ENCODE measurements at places on chromosomes 7 and 10.
A peak's percentile ranks its signal among the peaks of the same experiment; 100 is the strongest.

DNA sequence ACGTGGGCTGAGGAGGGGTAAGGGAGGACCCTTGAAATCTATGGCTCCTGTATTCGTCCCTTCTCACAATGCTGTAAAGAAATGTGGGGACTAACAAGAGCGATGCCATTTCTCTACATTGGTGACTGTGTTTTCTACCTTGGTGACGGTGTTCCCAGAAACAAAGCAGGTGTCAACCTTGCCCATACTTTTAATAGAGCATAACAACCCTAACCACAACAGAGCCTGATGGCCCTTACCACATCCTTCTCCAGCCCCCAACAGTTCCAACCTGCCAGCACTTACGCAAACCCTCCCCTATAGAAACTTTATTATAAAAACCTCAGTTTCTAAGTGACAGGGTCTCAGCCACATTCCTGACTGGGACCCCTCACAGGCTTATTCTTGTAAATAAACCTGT, 28.2 kb upstream of the ADCYAP1R1 start:
- DNase-seq = no peak

DNA sequence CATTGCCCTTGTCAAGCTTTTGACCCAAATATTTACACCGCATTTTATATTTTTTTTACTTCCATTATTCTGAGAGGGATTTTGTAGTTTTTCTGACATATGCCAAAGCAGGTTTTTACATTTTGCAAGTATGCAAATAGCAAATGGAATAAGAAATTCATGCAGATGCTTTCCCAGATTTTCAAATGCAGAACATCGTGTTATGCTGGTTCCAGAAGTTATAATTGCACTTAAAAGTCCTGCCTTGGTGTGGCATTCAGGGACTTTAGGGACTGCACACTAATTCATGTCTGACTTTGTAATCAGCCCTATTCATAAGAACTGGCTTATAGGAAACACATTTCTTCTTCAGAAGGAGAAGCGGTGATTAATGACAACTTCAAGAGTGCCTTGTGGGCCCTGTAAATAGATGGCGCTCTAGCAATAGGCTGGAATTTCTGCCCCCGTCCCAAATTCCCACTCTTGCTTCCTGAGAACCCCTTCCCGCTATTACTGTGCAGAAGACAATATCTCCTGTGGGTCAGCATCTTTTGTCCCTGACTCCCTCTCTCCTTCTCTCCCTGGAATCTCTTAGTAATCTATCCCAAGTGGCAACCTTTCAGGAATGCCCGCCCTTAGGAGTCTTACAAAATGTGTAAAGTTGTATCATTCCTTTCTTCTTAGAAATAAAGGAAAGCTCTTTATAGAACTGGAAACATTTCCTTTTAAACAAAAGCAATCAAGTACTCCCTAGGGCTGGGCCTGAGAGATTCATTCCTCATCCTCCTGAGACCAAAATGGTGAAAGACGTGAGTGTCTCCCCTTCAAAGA, 264.0 kb downstream of the INHBA start:
- peak; percentile 9 for DNase-seq

GRCh38 chr7:31263338-31263737, 77.2 kb downstream of the NEUROD6 start:
- DNase-seq = no peak

DNA sequence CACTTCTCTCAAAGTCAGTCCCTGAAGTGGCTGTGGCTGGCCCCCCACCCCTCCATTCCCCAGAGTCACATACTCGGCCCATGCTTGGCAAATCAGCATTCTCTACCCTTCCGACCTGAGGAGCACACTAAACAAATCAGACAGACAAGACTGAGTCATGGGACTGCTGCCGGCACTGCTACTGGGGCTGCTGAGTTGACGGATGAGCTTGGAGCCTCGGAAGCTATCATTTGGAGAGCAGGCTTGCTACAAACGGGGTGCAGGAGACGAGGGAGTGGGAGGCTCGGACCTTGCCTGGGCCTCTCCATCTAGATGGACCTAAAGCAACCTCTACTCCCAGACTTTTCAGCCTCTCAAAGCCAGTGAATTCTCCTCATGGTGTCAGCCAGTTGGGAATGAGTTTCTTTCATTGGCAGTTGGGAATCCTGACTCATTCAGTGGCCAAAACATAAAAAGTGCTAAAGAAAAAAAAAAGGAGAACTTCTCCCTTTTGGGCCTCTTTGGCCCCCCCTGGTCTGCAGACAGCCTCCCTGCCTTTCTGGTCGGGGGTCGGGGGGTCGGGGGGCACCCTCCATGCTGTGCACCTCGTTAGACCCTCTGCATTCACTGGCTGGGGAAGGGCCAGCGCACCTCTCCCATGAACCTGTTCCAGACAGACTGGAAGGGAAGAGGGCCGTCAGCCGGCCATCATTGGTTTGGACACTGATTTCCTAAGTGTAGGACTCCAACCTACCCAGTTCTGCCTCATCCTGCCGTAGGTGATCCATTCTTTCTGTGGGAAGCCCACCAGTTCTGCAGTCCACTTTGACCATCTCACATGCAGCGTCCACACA, 52.3 kb upstream of the COL13A1 start:
- DNase-seq = peak; percentile 26

DNA sequence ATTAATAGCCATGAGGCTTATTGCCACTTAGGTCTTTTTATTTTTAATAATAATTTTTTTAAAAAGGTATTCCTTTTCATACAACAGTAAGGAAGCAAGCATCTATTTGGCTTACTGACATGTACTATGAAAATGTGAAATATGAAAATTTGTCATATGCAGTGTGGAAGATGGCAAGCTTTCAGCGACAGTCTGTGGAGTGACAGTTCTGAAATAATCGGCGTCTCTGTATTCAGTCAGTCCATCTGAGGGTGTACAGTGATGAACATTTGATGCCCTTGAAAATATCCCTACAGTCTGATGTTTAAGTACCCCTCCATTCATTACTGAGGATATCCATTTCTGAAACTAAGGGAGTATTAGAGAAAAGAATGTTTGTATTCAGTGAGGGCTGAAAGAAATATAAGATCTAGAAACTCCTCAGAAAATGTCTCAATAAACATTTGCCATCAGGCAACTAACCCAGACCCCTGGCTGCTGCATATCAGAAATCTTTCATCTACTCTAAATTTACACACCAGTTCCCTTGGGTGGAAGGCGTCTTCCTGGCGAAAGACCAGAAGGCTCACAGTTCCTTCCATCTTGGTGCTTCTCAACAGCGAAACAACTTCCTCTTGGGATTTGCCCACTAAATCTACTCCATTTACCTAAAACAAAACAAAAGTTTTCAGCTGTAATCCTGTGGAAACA, 440.6 kb downstream of the PARD3 start:
- no peak for DNase-seq

DNA sequence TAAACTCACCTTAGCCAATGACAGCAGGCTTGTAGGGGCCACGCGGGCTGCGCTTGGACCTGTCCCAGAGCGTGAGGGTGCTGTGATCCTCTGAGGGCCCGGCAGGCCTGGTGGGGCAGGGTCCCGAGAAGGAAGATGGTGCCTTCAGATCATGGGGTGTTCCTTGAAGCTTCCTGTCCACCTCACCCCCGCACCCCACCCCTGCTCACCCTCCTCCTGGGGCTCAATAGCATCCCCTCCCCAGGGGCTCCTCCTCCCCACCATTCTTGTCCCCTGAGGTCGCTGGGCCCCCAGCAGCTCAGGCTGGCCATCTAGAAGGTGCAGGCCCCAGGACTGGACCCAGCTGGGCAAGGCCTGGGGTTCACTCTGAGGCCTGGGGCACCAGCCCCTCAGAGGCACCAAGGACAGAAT, 33.9 kb downstream of the PWWP2B start:
- no peak for DNase-seq

DNA sequence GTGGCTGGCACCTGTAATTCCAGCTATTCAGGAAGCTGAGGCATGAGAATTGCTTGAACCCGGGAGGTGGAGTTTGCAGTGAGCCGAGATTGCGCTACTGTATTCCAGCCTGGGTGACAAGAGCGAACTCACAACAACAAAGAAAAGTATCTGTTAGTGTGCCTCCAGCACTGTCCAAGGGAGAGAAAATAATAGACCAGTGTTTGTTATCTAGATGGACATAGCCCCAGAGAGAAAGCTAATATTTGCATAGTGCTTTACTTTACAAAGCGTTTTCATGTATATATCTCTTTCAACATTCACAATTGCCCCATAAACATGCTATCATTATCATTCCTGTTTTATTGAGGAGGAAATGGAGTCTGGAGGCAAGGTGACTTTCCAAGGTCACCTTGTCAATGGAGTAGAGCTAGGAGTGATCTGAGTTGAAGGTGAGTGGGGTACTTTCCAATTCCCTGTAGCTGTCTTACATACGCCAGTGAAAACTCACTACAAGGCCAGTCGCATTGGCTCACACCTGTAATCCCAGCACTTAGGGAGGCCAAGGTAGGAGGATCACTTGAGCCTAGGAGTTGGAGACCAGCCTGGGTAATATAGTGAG, 49.7 kb upstream of the KIF5B start:
- no peak for DNase-seq

GRCh38 chr7:17056491-17057142, 174.8 kb upstream of the AGR3 start:
- DNase-seq = peak; percentile 68

DNA sequence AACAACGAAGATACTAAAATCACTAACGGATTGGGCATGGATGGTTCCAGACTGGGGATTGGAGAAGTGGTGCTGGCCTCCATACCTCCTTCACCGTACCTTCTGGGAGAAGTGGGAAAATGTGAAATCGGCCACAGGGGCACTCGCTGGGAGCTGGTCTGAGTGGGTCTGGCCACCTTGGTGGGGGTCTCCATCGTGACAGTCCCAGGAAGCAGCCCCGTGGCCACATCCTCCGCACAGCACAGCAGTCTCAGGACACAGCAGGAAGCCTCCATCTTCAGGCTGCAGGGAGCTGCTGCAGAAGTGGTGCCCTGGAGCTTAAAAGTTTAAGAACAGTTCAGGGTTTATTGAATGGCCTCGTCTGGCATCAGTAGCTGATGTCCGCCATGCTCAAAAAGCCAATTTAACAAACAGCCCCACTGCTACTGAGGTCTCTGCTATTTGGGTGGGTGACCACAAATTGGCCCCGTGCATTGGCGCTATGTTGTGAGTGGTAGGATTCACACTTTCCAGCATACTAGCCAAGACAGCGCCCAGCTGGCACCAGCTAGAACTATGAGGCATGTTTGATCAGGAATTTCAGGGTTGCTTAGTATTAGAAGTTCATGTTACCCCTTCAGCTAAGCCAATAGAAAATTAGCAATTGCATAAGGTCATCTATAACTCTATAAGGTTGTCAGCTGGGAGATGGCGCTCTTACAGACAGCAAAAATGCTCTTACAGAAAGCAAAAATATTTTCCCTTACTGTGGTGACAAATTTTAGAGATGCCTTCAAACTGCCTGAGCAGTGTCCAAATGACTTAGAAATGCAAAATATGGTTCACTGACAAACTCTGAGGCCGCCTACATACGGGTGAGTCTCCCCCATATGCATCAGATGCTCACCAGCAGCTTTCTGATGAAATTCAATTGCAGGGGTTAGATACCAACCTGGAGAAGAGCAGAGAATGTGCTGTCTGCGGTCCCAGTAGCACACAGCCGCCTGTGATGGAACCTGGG, 17.0 kb downstream of the PKD1L1 start:
- no peak for DNase-seq

- DNase-seq = peak; percentile 20
Observed at GRCh38 chr7:99794585-99795502, 10.9 kb upstream of the CYP3A4 start.

- no peak for DNase-seq
Observed at GRCh38 chr10:44374155-44374554, 10.7 kb downstream of the CXCL12 start.

GRCh38 chr7:140165422-140165821, 11.4 kb downstream of the KDM7A start:
- peak; percentile 75 for DNase-seq

GRCh38 chr7:130430841-130431666, 9.8 kb downstream of the CEP41 start:
- peak; percentile 78 for DNase-seq

- no peak for DNase-seq
Observed at GRCh38 chr10:113519681-113520115, 33.2 kb upstream of the HABP2 start.

DNA sequence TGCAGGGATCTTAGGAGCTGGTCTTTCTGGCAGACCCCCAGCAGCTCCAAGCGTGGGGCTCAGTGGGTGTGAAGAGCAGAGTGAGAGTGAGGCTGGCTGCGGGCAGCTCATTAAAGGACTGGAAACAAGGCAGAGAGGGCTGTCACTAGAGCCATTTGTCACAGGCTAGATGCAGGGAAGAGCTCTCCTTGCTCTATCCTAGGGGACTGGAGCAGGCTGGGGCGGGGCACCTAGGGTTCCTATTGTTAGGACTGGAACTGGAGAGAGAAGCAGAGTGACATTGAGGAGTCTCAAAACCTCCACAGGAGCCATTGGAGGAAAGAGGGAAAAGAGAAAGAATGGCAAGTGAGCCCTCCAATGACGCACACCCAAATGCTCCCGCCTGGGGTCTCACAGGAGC, 772 bp upstream of the DDC start:
- no peak for DNase-seq

DNA sequence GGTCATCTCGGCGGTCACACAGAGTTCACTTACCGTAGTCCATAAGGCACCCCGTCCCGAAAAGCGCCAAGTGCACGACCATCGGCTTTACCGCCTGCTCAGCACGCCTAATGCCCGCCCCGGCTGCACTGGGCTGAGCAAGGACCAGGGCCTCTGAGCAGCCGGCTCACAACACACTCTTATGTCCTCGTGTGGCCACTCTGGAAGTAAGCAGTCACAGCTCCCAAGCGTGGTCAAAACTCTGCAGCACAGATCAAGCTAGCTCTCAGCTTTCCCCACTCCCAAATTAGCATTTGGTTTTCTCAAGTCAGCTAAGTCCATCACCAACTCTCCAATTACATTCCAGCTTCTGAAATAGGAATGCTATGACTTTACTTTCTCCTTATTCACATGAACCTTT, 57.7 kb downstream of the MAD1L1 start:
- DNase-seq = no peak

DNA sequence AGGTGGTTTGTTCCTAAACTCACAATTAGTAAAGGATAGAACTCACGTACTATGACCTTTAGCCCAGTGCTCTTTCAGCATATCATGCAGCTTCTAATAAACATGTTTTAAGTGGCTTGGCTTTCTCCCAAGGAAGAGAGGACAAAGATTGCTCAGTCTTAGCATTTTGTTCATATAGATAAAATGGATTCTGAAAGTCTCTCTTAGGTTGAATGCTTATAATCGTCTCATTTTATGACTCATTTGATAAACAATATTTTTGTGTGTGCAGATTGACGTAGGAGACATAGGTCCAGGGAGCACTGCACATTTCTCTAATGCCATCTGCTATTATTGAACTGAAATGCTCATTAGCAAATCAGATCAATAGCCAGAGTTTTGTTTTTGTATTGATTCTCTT, 44.8 kb downstream of the GNAT3 start:
- peak; percentile 52 for DNase-seq

All from EL (cell line).